ENCODE measurements at places on chromosomes 5 and 9.

- DNase-seq = no peak
Measured at GRCh38 chr5:82338771-82339373, 60.7 kb upstream of the RPS23 start.

DNA sequence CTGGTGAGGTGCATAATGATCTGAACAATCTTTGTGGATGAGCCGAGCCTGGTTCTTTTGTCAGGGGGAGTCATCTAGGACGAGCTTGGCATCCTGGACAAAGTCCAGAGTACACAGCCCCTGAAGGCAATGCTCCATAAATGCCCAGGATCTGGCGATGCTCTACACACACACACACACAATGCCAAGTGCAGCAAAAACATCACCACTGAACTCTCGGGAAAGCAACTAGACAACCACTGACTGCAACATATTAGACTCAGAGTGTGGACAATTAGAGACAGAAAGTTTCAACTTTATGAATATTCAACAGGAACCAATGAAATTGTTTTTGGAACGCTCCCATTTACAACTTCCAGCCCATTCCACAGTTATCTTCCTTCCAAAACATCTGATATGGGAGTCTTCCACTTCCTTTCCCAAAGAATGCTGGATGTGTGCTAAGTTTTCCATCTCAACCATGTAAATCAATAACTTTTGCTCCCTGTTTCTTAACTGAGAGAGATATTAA lies 227.6 kb upstream of the ANKRD55 start:
- DNase-seq = no peak

GRCh38 chr9:93673021-93673838 lies 96.8 kb downstream of the PHF2 start:
- no peak for DNase-seq

GRCh38 chr9:127706836-127707241 lies at the start of gene CFAP157:
Gene CFAP157, plus strand, starts transcription at chr9:127706988. Its CDS starts 44 bp downstream, at chr9:127707032.
- DNase-seq = peak; percentile 67

DNA sequence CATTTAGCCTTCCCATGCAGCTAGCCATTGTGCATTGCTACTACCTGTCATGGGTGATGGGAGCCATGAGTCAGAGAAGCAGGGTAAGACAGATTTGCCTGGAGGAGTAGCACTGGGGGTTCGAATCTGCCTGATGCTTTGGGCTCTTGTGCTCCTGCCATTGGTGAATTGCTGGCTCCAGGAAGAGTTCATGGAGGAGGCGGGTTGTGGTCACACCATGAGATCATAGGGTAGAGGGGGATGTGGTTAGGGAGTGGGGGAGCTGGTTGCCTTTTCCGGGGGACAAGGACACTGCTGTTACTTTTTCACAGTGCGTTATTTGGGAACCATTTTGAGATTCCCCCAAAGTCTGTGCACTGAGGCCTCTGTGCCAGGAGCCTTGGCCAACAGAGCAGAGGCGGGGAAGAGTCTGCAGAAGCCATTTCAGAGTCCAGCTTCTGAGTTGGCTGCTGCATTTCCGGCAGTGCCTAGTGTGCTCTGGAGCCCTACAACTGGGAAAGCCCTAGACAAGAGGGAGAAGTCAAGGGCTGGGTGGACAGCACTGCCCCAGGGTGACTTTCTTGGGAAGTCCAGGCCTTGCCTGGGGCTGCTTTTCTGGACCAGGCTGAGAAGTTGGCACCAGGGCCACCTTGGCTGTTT lies 6.2 kb downstream of the ANGPTL2 start:
- no peak for DNase-seq

All from NCI-H774 (cell line).